Spinal cord (tissue), 10 donors: ENCODE measurements at places on chromosomes 7 and 10.
A peak's percentile ranks its signal among the peaks of the same experiment; 100 is the strongest.

DNA sequence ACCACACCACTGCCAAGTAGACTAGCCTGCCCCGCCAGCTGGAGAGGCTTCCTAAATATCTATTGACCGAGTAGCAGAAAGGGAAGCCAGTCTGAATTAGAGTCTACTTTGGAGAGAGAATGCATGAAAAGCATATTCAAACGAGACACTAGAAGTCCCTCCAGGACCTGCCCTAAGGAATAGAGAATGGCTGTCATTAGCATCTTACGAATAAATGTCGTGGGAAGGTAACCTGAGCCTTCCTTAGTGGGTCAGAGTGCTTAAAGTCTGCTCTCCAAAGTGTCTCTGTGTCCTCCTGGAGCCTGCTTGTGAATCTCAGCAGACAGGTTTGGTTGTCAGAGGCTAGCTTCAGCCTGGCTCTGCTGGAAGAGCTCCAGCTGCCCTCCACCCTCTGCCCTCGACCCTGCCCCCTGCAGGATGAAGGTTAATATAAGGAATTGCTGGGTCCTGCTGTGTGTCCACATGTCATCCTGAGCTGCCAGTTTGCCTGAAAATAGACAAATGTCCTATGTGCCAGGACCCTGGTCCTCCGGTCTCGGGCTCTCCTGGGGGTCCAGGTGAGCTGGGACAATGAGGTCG, 33.4 kb downstream of the FAM241B start:
- no peak for DNase-seq

- no peak for DNase-seq
Measured at GRCh38 chr7:45387837-45388236, 186.3 kb upstream of the ADCY1 start.

- DNase-seq, result no peak
Measured at GRCh38 chr7:49766966-49767365, 6.5 kb upstream of the VWC2 start.

DNA sequence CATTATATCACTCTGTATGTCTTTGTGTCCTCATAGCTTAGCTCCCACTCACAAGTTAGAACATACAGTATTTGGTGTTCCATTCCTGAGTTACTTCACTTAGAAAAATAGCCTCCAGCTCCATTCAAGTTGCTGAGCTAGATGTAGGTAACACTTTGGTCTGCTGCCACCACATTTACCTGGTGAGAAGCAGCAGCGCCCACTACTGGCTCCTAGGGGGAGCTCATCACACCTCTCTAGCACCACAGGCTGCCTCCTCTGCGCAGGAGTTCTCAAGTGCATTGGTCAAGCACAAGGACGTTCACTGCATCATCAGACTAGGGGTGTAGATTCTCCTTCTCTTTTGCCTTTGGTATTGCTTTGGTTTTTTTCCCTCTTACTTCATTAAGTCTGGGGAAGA, 530.9 kb upstream of the AUTS2 start:
- no peak for DNase-seq

GRCh38 chr7:93245525-93246432, 13.6 kb downstream of the VPS50 start:
- DNase-seq, result no peak

DNA sequence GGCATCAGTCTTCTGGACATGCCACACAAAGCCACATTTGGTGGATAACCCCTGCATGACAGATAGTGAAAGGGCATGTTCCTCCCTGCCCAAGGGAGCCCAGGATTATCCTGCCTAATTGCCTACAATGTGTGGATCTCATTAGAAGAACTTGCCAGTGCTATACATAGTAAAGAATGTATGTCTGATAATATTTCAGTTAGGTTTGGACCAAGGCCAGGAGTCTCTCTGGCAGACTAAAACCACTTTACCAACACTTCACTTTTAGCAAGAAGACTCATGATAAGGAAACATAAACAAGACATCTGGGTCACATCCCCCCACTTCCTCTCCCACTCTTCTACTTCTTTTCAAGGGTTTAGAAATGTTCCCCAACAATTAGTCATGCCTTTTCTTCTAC, 196.7 kb downstream of the MTERF1 start:
- no peak for DNase-seq

DNA sequence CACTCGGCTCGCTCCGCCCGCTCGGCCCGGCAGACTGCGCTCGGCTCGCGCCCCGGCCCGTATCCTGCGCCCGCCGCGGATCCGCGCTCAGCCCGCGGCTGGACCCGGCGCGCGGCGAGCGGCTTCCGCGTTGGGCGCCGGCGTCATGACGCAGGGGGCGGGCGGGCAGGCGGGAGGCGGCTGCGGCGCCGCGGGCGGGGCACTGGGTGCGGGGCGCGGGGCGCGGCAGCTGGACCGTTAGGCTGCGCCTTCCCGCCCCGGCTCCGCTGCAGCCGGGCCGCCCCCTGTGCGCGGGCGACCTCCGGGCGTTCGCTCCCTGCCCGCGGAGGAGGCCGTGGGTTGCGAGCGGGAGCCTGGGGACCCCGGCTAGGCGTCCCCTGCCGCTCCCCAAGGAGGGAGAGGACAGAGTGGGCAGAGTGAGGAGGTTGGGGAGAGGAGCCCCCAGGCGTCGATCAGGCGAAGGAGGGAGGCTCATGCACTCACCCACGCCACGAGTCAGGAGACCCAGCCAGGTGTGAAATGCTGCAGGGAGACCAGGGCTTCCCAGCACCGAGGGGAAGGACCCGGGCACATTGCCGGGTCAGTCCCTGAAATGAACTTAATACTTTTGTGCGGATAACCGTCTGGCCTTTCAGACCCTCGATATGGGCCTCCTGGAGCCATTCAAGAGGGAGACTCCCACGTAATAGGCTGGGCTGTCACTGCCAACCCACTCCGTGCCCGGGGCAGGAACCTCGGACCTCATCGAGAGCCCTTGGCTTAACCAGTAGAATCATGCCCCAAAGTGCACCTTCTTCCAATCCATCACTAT, at the start of gene PIP4K2A:
Gene PIP4K2A, minus strand, starts transcription at position 100 of the 811 bp plus-strand sequence. CDS start 252 bp downstream, outside the sequence.
- DNase-seq, result peak; percentile 62

- DNase-seq, result no peak
Measured at GRCh38 chr10:77537720-77538373, 99.8 kb downstream of the KCNMA1 start.

DNA sequence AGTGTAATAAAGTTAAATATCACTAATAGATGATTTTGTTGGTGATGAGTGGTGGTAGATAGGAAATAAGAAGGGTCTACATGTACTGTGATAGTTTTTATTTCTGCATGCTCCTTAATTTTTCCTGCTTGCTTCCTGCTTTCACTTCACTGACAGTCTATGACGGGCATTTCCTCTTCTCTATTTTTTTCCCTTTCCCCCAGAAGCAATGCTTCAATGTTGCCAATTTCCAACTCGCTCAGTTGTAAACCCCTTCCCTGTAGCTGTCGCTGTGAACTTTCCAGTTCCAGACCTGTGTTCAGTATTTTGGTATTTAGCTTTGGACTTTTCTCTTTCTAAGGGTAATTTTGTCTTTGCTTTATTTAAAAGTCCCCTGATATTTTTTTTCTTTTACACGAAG, 123.5 kb upstream of the AGR3 start:
- DNase-seq, result no peak

DNA sequence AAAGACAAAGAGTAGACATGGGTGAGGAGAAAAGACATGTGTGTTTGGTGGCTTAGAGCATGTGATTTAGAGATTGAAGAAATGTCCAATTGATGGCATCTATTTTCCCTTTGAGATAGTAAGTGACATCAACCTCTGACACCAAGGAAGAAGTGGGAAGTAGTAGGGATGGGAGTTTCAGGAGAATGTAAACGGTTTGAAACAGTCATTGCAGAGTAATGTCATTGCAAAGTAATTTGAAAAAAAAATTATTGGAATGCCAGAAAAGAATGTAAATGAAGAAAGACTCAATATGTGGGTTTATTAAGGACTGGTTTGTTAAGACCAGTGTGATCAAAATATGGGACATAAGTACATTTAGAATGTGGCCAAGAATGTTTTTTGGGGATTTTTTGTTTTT, 26.6 kb downstream of the GNG11 start:
- no peak for DNase-seq
